ENCODE measurements at places on chromosomes 1 and 21.

GRCh38 chr1:87812871-87813577 lies 484.3 kb downstream of the LMO4 start:
- no peak for DNase-seq

GRCh38 chr21:26116456-26117011 lies 54.0 kb downstream of the APP start:
- peak; percentile 74 for DNase-seq

GRCh38 chr1:46615735-46616134 lies 876 bp downstream of the MOB3C start:
- DNase-seq = no peak

- DNase-seq = no peak
These were observed 413.8 kb upstream of the NFIA start for GRCh38 chr1:60668585-60668984.

Measured in AG09309 (cell line).